Right atrium auricular region (tissue), 2 donors: ENCODE measurements at places on chromosomes 4 and X.

DNA sequence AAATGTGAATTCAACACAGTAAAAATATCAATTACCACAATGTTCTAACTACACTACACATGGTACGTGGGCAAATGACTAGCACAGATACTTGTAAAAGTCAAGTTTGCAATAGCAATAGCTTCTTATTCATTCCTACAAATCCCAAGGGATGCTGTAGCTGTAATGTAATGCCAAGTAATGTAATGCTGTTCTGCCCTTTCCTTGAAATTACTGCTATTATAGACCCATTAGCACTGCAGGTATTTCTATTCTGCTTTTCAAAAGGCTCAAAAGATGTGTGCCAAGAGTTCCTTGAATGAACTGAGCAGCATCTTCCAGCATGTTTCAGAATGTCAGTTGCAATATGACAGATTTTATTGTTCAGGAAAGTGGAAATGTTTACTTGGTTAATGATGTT is 129.9 kb upstream of the BANK1 start:
- DNase-seq, result no peak

DNA sequence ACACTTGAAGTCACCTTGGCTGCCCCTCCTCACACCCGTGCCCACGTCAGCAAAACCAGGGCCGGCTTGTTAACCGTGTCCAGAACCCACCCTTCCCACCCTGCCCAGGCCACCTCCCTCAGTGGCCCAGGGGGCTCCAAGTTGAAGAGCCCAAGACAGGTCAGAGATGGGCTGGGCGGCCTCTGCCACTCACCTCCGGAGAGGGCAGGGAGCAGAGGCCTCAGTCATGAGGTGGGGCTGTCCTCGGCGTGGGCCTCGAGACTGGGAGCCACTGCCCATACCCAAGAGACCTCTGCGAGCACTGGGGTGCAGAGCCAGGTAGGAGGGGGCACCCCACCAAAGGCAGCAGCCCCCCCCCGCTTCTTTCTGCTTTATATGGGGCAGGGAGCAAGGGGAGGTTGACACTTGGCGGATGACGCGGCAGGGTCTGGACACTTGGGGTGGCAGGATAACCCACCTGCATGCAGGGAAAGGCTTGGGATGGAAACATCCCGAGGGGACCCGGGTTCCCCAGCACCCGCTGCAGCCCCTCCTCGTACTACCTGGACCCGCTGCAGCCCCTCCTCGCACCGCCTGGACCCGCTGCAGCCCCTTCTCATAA is 38.0 kb upstream of the SPON2 start:
- DNase-seq, result no peak

- no peak for DNase-seq
These were observed 29.8 kb downstream of the OPHN1 start for GRCh38 chrX:68403522-68403921.

DNA sequence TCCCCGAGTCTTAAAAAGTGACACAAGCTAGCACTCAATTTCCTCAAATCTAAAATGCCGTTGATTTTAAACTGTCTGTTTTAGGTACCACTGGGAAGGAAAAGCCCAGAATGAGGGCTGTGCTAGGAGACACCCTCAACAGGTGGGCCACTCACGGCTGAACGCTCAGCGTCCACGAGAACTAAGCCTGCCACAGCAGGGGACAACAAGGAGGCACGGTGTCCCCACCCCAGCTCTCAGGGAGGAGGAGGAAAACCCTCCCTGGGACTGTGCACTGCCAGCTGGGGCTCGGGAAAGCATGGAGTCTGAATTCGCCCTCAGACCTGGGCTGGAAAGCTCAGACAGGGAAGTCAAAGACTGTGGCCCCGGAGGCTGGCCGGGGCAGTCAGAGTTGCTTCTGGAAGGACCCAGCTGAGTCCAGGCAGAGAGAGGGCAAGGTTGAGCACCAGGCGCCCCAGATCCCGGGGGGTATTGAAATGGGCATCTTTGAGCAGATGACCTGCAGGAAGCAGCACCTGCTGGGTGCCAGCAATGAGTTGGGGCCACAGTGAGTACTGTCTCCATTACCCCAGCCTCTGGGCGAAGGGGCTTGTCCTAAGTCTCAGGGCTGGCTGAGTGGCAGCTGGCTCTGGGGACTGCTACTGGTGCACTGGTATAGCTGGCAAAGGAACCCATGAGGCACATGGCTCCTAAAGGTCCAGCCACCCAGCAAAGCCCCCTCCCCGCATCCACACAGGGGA is 769 bp upstream of the CPZ start:
- no peak for DNase-seq

DNA sequence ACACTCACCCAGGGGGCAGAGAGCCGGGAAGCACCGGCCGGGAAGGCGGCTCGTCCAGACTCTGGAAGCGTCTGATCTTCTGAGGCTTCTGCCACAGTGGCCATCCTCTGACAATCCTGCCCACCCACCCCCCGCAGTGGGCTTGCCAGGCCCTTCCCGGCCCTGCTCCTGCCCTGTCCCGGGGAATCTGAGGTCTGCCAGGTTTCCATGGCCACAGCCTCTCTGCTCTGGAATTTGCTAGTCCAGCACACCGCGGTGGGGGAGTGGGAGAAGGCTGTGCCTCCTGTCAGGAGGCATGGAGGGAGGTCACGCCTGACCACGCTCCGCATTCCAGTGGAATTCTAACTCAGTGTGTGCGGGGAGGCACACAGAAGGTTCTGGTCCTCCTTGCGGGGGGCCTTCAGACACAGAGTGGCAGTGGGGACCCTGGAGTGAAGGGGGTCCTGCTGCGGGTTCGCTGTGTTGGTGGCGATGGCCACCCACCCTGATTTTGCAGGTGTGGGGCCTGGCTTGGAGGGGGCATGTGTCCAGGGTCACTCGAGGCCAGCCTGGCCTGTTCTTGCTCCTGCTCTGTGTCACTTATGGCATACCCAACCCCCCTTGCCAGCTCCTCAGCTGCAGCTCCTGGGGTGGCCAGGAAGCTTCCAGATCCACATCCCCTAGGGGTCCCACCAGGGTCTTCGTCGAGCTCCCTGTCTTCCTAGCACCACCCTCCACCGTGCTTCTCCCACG is 55.6 kb upstream of the ADRA2C start:
- DNase-seq, result no peak

DNA sequence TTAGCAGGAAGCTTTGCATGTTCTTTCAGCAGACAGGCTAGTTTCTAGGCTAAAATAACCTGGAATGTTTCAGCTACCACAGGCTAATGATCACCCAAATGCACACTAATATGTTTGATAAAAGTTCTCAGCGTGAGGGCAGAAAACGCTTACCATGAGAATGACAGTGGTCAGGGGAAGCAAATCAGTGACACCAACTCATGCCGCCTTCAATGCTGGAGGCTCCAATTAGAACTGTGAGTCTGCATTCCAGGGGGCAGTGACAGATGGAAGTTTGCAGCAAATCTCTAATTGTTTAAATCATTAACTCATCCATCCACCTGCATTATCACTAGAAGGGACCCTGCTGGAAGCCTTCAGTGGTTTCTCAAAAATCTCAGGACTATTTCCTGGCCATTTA is 43.2 kb downstream of the ANOS1 start:
- no peak for DNase-seq

DNA sequence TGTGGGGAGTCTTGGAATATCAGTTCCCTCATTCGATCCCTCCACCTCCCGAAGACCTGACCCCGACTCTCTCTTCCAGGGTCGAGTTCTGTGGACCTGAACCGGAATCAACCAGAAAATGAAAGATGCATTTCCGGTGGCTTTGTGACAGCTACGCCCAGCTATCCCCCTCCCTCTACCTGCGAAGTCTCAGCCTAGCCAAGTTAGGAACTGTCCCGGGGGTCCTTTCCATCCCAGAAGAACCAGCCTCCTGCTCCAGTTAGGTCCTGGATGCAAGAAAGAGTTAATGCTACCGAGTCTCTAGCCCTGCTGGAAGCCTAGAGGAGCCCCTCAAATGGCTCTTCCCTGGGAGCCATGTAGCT is 13.4 kb upstream of the ETDC start:
- DNase-seq, result no peak

GRCh38 chrX:75609406-75609805 is 86.6 kb upstream of the ZDHHC15 start:
- DNase-seq, result no peak

DNA sequence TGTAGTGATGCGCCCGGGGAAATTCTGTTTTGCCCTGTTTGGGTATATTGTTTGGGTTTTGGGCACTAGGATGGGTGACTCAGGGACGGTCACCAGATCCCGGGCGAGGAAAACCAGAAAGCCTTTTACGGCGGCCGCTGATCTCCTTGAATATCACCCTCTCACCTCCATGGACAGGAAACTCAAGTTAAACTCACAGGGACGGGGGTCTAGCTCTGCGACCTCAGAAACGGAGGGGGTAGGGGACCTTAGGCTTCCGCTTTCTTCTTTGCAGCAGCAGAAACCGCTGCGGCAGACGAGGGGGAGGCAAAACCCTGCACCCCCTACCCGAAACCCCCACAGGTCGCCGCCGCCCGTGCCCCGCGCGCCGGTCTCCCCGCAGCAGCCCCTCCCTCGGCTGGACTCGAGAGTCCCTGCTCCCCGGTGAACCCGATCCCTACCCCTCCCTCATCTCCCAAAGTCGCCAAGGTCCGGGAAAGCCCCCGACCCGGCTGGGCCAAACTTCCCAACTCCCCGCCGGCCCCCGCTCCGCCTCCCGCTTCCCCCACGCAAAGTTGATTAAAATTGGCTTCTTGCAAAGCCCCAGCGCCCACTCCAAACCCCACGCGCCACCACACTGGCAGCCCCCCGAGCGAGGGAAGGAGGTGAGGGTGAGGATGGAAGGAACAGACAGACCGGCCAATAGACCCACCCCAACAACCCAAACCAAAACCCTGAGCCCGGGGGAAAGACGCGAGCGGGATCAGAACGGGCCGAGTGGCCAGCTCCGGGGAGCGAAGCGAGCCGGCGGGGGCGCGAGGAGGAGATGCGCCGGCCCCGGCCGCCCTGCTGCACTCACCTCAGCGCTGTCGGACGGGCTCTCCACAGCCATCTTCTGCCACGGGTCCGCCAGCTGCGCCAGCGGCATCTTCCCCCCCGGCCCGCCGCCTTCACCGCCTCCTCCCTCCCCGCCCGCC is 705 bp downstream of the RPS6KA3 start:
- DNase-seq, result no peak

DNA sequence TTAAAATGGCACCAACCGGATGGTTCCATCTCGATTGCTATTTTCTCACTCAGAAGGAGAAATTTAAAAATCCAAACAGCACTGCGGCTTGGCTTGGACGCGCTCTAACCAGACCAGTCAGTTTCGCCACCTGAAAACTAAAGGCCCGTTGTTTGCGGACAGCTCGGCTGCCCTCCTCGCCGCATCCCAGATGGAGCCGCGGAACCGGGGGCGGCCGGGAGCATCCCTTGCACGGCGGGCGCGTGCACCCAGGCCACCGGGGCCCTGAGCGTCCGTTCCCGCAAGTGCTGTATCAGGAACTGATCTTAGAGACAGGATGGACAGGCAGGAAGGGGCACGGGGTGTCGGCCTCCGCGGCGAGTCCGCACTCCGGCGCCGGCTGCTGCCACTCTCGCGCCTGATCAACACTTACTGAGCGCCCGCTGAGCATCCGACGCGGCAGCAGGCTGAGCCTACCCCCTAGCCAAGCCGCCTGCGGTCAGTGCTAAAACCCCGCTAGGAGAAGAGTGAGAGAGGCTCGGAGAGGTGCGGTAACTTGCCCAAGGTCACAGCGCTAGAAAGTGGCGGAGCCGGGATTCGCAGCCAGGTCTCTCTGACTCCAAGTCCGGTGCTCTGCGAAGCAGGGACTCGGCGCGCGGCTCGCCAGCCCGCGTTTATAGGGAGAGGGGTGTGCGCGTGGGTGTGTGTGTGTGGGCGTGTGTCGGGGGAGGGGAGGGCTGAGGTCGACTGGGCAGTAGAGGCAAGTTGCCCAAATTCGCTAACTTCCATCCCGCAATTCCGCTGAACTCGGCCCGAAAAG is at the start of gene CITED1:
CITED1 (minus strand) TSS at position 629 of the 799 bp plus-strand sequence. CDS start 3,045 bp downstream, outside the sequence.
- no peak for DNase-seq

- DNase-seq, result no peak
These were observed 56.7 kb downstream of the TSPAN5 start for GRCh38 chr4:98601708-98602107.

- no peak for DNase-seq
These were observed 68.9 kb downstream of the SH2D1A start for GRCh38 chrX:124415115-124415800.

DNA sequence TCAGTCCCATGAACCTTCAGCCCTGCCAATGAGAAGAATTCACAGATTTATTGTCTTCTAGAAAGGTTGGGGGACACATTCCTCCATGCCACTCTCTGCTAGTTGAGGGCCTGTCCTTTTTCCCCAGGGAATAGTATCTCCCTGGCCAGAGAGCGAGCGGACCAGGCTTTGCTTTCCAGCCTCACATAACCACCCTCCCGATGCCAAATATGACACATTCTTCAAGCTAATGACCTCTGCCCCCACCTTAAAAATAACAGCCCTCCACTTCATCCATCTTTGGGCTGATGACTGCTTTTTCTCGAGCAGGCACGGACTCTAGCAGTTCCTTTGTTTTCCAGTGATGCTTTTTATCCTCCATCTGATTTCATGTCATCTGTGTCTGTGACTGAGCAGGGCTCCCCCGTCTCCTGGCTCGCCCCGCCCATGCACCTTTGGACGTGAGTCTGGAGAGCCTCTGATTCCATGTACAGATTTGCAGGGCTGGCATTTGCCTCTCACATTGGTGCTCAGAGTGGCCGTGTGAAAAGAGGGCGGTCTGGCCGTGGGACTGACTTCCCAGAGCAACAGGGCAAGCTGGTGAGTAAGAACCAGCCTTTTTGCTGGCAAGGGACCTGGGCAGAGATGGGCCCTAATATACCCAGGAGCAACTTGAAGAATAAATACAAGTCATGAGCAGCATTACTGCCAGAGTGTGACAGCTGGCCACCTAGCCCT is 279.8 kb downstream of the BCOR start:
- DNase-seq, result no peak

DNA sequence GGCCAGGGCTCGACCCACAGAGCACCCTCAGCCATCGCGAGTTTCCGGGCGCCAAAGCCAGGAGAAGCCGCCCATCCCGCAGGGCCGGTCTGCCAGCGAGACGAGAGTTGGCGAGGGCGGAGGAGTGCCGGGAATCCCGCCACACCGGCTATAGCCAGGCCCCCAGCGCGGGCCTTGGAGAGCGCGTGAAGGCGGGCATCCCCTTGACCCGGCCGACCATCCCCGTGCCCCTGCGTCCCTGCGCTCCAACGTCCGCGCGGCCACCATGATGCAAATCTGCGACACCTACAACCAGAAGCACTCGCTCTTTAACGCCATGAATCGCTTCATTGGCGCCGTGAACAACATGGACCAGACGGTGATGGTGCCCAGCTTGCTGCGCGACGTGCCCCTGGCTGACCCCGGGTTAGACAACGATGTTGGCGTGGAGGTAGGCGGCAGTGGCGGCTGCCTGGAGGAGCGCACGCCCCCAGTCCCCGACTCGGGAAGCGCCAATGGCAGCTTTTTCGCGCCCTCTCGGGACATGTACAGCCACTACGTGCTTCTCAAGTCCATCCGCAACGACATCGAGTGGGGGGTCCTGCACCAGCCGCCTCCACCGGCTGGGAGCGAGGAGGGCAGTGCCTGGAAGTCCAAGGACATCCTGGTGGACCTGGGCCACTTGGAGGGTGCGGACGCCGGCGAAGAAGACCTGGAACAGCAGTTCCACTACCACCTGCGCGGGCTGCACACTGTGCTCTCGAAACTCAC is 3.6 kb downstream of the MID1IP1 start:
- no peak for DNase-seq

- no peak for DNase-seq
These were observed 142.5 kb upstream of the MAB21L2 start for GRCh38 chr4:150439451-150439933.

GRCh38 chr4:70666369-70666768 is at the start of gene JCHAIN:
JCHAIN (minus strand) TSS chr4:70666508; CDS start chr4:70666490, 18 bp downstream.
- no peak for DNase-seq
